Tibial nerve (tissue), 4 donors: ENCODE measurements at places on chromosomes 16 and 17. TPM values are rescaled to one million over a fixed set of nuclear protein-coding genes. Genes with fewer than 3 reads are reported as not detected.

- no peak for DNase-seq
- H3K4me1 ChIP-seq: no peaks in the 10 kb centered on the region
- H3K4me3 ChIP-seq: no peak overlapping the region
- no peak overlapping the region for H3K27ac ChIP-seq
- H3K36me3 ChIP-seq: peaks cover 96% of the 10 kb centered on the region
These were observed 10.6 kb upstream of the SLC38A8 start for GRCh38 chr16:84053237-84053636.

- no peaks in the 10 kb centered on the region for H3K36me3 ChIP-seq
- H3K27ac ChIP-seq: no peak overlapping the region
- H3K4me3 ChIP-seq: no peak overlapping the region
- no peaks in the 10 kb centered on the region for H3K27me3 ChIP-seq
- DNase-seq: no peak
These were observed 3.5 kb upstream of the MTHFSD start for GRCh38 chr16:86558355-86559193.

DNA sequence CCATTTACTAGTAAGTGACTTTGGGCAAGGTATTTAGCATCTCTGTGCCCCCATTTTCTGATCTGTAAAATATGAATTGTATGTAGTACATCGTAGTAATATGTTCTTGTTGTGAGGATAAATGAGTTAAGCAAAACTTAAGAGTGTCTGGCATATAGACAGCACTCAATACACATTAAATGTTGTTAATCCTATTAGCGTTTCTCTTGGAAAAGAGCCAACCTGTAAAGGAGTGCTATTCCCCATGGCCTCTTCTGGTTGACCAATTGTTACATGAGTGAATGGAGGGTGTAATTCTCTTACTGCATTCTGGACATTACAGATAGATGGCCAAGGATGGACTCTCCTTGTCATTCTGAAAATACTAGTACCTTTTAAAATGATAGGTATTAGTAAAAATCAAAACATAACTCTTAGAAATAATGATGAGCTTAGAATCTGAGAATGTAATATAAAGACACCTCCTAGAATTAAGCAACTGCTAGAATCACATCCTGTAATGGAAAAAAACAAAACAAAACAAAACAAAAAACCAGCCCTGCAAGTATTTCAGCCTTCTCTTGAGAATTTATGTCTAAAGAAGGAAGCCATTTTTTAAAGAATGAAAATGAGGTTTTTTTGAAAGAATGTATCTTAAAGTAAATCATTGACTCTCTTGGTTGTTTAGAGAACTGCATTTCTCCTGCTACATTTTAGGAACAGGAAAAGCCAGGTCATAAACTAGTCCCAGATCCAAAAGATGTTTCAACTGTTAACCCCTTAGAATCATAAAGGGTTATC lies 30.5 kb downstream of the IQCK start:
- H3K4me1 ChIP-seq: no peaks in the 10 kb centered on the region
- H3K36me3 ChIP-seq: no peaks in the 10 kb centered on the region
- H3K27me3 ChIP-seq: no peaks in the 10 kb centered on the region

The KDM6B gene
- 10.0 TPM for total RNA-seq

DNA sequence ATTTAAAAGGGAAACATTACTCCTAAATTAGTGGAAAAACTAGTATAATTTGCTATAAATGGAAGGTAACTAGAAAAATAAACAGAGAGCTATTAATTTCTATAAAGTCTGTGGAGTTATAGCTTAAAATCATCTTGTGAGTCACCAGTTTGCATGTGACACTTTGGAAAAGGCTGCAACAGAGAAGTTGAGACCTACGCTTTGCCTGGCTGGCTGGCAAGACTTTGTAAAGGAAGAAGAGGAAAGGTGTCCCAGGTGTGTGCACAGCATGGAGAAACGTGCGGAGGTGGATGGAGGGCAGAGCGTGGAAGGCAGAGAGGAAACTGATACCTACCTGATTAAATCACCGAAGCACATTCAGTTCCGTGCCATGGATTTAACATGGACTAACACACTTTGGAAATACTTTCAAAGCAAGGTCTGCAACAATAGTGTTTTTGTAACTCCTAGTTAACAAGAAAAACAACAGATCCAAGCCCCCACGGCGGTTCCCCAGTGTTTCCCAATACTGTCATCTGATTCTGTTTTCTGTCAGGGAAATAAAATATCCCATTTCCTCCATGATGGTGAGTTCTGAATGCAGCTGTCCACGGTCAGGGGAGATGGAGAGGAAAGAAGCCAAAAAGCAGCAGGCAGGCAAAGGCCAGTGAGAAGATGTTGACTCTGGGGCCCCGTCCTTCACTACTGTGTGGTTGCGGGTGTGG lies 134.8 kb downstream of the XYLT1 start:
- no peak for DNase-seq
- H3K4me3 ChIP-seq: no peak overlapping the region
- H3K27me3 ChIP-seq: no peaks in the 10 kb centered on the region
- no peak overlapping the region for H3K27ac ChIP-seq
- H3K4me1 ChIP-seq: no peaks in the 10 kb centered on the region

DNA sequence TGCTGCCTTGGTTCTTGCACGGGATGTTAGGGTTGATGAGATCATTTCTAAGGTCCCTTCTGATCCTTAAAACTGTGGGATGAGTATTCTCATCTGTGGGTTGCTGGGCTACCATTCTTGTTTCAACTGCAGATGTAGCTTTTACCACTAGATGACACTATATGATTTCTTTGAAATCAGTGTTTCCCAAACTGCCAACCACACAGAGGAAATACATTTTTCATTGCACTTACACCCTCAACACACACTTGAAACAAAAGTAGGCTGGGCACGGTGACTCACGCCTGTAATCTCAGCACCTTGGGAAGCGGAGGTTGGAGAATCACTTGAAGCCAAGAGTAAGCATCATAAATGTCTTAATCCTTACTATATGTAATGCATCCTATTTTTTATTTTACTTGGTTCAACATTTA lies 15.3 kb downstream of the LCMT1 start:
- H3K4me1 ChIP-seq: peaks cover 4% of the 10 kb centered on the region
- no peak overlapping the region for H3K4me3 ChIP-seq
- no peak overlapping the region for H3K27ac ChIP-seq
- no peaks in the 10 kb centered on the region for H3K36me3 ChIP-seq

The ZNHIT3 gene
- total RNA-seq: 31.5 TPM
